AG09319 (cell line): ENCODE measurements at places on chromosomes 11 and 22.
A peak's percentile ranks its signal among the peaks of the same experiment; 100 is the strongest.

DNA sequence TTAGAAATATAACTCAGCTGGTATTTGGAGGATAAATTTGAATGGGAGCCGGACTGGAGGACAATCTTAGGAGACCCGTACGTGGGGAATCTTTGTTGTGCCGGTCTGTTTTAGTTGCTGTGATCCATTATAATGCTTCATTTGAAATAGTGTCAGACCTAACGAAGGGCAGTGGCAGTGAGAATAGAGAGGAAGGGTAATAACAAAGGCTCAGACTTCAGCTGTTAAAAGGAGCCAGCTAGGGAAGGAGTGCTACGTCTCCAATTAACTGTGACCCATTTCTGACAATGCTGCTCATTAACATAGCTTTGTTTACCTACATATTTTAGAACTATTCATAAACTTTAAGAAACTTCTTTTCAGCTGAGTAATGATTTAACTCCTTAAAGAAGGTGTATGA, 246.9 kb downstream of the OPCML start:
- DNase-seq = no peak

GRCh38 chr11:62601122-62601371, 618 bp downstream of the MTA2 start:
- no peak for DNase-seq

DNA sequence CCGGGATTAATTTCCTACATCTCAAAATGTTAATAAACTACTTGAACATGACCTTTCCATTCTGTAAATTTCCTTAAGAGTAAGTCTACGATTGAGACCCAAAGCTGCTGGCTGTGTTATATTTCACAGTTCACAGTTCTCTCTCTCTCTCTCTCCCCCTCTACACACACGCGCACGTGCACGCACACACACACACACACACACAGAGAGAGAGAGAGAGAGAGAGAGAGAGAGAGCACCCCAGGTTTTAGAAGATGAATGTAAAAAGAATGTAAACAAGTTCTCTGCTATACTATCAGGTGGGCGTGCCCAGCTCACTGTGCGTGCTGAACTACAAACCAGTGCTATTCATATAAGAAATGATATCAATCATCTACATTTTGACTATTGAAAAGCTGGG, 3.3 kb downstream of the BDNF start:
- no peak for DNase-seq

- DNase-seq = no peak
Measured at GRCh38 chr11:8178297-8178696, 9.5 kb upstream of the RIC3 start.

DNA sequence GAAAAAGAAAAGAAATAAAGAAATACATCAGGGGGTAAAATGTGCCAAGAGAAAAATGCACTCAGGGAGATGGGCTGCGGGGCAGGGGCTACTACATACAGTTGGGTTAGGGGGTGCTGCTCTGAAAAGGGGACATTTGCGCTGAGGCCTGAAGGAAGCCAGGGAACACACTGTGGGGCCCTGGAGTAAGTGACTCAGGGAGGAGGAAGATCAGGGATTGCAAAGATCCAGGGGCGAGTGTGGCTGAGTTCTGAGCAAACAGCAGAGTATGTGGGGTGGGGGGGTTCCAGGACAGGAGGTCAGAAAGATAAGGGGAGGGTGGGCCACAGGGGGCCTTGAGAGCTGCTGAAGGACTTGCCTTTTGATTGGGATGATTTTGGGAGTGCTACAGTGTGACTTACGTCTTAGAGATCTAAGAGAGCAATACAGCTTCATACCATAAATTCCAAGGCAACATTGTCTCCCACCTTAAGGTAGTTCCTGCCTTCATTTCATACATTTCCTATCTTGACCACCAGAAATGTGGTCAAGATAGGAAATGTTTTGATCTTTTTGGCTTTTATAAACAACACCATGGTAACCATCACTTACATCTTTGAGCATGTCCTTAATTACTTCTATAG, 5.8 kb downstream of the A4GALT start:
- DNase-seq = no peak

DNA sequence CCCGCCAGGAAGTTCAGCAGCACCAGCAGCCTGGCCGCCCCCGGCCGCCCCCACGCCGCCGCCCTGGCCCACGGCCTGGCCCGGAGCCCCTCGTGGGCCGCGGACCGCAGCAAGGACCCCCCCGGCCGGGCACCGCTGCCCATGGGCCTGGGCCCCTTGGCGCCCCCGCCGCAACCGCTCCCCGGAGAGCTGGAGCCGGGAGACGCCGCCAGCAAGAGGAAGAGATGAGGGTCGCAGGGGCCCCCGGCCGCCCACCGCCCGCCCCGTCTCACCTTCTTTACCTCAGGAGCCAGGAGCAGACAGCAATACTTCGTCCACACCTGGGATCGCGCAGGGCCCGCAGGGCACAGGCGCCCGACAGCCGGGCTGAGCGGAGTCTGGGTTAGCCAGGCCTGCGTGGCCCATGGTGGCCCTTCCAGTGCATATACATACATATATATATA, 115.6 kb downstream of the CACNA1I start:
- DNase-seq = no peak

DNA sequence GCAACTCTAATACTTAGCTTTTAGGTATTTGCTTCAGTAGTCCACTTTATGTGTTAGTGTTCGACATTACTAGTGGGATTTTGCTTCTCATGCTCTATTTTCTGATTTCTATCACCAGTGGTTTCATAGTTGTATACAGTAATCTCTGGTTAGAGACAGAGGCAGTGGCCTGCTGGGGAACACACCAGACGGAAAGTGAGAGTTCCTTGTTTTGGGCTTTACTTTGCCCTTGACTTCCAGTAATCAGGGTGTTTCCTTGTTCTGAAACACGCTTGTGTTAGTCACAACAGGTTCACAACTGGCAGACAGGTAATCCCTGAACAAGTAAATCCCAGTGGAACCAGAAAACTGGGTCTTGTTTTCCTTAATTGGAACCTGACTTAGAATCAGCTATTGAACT, 56.0 kb downstream of the PACS1 start:
- DNase-seq = no peak

DNA sequence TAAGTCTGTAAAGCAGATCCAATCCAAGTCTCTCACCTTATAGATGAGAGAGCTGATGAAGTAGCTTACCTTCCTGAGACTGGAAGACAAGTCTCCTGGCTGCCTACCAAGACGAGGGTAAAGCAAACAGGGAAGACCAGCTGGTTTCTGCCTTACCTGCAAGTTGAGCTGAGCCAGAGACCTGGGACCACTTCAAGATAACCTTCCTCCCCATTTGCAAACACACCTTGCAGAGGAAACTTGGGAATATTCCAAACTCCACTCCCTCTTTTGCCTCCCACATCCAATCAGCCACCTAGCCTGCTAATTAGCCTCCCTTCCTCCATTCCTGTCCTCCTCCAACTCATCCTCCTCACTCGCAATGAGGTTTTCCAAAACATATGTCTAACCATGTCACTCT, 23.4 kb upstream of the ROBO3 start:
- no peak for DNase-seq

- DNase-seq = no peak
Measured at GRCh38 chr11:104573441-104573990, 324.7 kb downstream of the CASP12 start.

- no peak for DNase-seq
Measured at GRCh38 chr11:34825670-34826383, 90.4 kb downstream of the APIP start.

GRCh38 chr11:116577273-116577672, 195.5 kb downstream of the BUD13 start:
- no peak for DNase-seq

DNA sequence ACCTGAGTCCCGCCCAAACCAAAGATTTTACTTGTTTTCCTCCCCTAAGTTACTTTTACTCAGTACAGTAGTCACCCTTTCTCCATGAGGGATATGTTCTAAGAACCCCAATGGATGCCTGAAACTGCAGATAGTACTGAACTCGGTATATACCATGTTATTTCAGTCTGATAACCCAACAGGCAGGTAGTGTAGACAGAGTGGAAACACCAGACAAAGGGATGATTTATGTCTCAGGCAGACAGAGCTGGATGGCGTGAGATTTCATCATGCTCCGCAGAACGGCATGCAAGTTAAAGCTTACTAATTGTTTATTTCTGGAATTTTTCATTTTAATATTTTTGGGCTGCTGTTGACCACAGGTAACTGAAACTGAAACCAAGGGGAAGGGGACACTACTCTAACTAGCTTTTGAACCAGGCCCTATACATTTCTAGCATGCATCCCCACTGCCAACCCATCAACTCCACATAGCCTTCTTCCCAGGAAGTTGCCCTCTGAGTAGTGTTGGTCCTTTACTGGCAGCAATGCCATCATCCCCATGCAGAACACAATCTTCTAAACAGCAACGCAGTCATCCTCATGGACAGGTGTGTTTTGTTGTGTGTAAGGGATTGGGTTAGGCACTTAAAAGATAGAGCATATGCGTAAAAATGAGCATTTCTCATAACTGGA, 27.7 kb downstream of the CSRP3 start:
- no peak for DNase-seq

GRCh38 chr11:116736763-116737162, 36.0 kb downstream of the BUD13 start:
- DNase-seq = no peak

GRCh38 chr11:73226297-73227006, 8.4 kb downstream of the P2RY2 start:
- DNase-seq = no peak

DNA sequence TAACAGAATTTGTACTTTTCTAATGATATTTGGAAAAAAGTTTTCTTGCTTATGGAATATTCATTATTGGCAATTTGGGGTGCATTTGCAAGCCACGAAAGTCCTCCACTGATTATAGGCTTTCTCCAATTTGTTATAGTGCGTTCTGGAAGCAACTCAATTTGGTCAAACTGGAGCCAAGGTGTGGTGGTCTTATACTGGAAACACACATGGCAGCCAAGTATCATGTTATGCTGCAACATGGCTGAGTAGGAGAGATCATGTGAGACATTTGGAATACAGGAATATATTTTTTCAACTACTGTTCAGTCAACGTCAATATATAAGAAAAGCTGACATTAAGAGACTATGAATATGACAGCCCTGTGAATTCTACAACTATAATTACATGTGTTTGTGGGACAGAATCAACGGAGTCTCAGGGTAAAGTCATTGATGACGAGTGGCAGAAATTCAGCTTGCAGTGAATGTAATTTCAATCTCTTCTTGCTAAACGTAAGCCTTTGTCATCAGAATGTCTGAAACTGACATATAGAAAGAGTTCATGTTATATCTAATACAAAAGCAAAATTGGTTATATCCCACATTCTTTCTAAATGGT, 83.8 kb upstream of the FIBIN start:
- DNase-seq = no peak

- DNase-seq = no peak
Measured at GRCh38 chr11:33645686-33646085, 54.9 kb downstream of the C11orf91 start.

DNA sequence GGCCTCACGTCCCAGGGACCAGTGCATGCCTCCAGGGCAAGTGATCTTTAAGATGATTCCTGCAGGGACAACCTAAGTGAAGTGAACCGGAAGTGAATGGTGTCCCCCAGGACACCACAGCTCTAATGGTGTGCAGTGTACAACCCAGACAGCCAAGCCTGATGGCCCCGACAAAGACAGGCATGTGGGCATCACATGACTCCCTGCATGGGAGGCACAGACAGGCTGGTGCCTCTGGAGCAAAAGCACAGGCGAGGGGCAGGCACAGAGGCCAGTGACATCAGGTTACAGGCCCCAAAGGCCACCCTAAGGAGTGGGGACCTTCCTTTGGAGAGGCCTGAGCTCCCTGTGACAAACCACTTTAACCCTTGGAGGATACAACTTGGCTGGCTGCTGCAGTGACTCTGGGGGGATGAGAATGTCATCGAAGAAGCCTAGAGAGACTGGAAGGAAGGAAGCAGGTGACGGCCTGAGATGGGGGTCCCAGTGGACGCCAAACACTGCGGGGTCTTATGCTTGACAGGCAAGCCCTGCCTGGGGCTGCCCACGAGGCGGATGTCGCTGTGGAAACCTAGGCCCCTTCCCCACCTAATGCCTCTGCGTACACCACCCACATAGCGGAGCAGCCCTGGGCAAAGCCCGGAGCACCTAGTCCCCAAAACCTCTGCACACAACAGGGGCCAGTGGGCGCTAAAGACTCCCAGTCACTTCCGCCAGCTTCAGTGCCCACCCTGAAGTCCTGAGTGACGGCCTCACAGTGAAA, 12.4 kb downstream of the POLR3H start:
- no peak for DNase-seq

DNA sequence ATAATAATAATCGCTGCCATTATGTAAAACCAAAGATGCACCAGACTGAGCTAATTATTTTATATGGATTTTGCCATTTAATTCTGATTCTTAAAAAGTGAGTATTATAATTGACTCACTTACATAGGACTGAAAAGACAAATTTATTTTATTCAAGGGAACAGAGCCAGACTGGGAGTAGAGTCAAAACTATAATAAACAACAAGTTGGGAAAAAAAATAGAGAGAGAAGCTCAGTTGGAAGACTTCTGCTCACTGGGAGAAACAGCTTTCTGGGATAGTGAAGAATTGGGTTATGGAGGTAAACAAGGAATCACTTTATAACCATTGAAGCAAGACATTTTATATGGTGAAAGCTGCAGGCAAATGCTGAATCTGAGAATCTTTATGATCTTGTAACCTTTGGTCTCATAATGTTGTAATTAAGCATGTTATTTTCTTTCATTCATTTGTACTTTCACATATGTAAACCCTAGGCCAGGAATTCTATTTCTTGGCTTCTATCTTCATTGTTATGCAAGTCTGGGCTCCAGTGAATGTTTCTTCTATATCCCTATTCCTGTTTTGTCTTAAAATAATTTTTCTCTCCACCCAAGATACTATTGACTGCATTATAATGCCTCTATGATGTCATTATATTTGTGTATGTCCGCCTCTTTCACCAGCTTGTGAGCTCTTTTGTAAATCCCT, 725.3 kb upstream of the CCDC179 start:
- DNase-seq = no peak

- DNase-seq = no peak
Measured at GRCh38 chr11:101436511-101437142, 147.2 kb downstream of the TRPC6 start.

DNA sequence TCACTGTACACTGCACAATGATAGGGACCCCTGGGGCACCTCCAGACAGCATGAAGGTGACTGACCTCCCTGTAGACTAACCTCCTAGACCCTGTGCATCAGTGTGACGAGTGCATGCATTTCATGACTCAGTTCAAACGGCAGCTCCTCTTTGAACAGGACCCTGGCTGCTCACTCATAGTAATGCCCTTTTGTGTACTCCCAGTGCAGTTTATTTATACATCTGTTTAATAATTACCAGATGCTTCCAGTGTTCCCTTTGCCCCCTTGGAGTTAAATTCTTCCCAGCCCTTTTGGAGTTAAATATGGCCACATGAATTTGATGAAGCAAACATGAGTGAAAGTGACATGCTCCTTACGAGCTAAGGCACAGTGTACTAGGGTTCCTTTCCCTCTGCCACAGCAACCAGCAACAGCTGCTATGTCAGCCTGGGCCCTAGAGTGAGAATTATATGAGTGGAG, 72.4 kb downstream of the PANX1 start:
- DNase-seq = peak; percentile 63

- DNase-seq = no peak
Measured at GRCh38 chr11:16979703-16980622, 34.3 kb downstream of the PLEKHA7 start.
